ENCODE measurements at places on chromosomes 16 and 17. TPM values are rescaled to one million over a fixed set of nuclear protein-coding genes. Genes with fewer than 3 reads are reported as not detected.

BIRC5 gene
- 107 TPM for total RNA-seq

LGALS9B gene
- not detected for total RNA-seq

PYDC1 gene
- not detected for total RNA-seq

ACAP1 gene
- 375 TPM for total RNA-seq

NPIPA1 gene
- total RNA-seq: 99.1 TPM

NPIPA3 gene
- 2.5 TPM for total RNA-seq

MEIOC gene
- total RNA-seq: 0.18 TPM

OTOA gene
- total RNA-seq: not detected

NPIPA7 gene
- total RNA-seq: 13.7 TPM

SCGB1C2 gene
- total RNA-seq: not detected

CCDC200 gene
- total RNA-seq: not detected

ITGAD gene
- total RNA-seq: not detected

FBXW10 gene
- 0.23 TPM for total RNA-seq

SERPINF2 gene
- total RNA-seq: not detected

NDUFAB1 gene
- 158 TPM for total RNA-seq

GINS2 gene
- 86.4 TPM for total RNA-seq

NAGLU gene
- 12.5 TPM for total RNA-seq

HID1 gene
- 1.6 TPM for total RNA-seq

TMC8 gene
- 139 TPM for total RNA-seq

SLC43A2 gene
- 1.1 TPM for total RNA-seq

CPNE2 gene
- total RNA-seq: 4.9 TPM

ZNF469 gene
- total RNA-seq: 0.39 TPM

ASIC2 gene
- not detected for total RNA-seq

CCL17 gene
- total RNA-seq: 1.2 TPM

NXPH3 gene
- 0.09 TPM for total RNA-seq

TMEM97 gene
- 31.0 TPM for total RNA-seq

NTHL1 gene
- total RNA-seq: 26.1 TPM

NLRC5 gene
- 143 TPM for total RNA-seq

ZFP3 gene
- 2.8 TPM for total RNA-seq

JPH3 gene
- total RNA-seq: 0.14 TPM

IGF2BP1 gene
- total RNA-seq: 0.43 TPM

OR1E1 gene
- total RNA-seq: not detected

SRP68 gene
- 151 TPM for total RNA-seq

GLTPD2 gene
- total RNA-seq: not detected

CTCF gene
- total RNA-seq: 51.0 TPM

NOB1 gene
- 109 TPM for total RNA-seq

ABCC11 gene
- total RNA-seq: 0.07 TPM

DYNLRB2 gene
- not detected for total RNA-seq

YPEL2 gene
- total RNA-seq: 4.3 TPM

OR1A1 gene
- total RNA-seq: not detected

ASB16 gene
- 0.14 TPM for total RNA-seq

COX6A2 gene
- total RNA-seq: not detected

SAMD14 gene
- 0.77 TPM for total RNA-seq

CCDC40 gene
- total RNA-seq: 0.56 TPM

SCARF1 gene
- total RNA-seq: 0.98 TPM

GPS1 gene
- total RNA-seq: 69.0 TPM

DOC2B gene
- total RNA-seq: 0.27 TPM

PARD6A gene
- total RNA-seq: 8.7 TPM

SLC13A2 gene
- not detected for total RNA-seq

HLF gene
- 1.0 TPM for total RNA-seq

PRSS33 gene
- total RNA-seq: not detected

TTYH2 gene
- 2.7 TPM for total RNA-seq

CD7 gene
- 725 TPM for total RNA-seq

KRT36 gene
- not detected for total RNA-seq

VASN gene
- not detected for total RNA-seq

CDH3 gene
- 7.3 TPM for total RNA-seq

OR1E2 gene
- not detected for total RNA-seq
